ENCODE measurements at places on chromosomes 7 and 10.

- no peak for DNase-seq
These were observed 872 bp downstream of the FAM131B start for GRCh38 chr7:143361552-143362130.

DNA sequence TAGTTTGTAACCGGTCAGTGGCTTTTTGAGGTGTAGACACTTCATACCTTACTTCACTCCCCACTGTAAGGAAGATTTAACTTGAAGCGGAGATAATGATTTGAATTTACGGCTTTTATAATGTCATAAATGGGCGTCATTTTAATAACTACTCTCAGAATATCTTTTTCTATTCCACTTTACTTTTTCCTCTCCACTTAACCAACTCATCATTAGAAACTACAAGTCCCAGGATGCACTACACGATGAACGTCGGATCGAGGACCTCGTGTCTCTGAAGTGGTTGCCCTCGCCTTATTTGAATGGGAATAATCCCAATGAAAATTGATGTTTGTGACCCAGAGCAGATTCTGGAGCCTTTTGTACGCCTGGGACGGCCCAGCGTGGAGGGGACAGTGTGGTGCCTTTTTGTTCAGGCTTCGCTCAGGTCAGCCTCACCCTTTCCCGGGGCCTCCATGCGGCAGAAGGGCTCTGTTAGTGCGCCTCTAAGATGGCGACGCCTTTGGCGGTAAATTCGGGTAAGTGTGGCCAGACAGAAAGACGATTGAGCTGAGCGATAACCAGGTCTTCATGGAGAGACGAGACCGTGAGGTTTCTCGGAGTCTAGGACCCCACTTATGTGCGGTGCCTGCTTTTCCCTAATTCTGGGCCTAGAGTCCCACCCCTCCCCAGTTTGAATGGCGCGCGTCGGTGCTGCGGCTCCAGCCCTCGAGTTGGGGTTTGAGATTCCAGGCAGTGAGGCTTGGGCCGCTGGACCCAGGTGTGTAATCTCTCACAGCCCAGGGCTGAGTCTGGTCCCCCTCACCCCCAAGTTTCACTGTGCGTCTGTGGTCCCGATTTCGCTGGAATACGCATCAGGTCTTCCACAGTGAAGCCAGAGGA, at the start of gene NUP205:
NUP205 (plus strand) TSS at position 463 of the 882 bp plus-strand sequence; CDS start at position 491, 28 bp downstream.
- DNase-seq, result peak; percentile 78

GRCh38 chr7:140928491-140929309, 4.0 kb upstream of the BRAF start:
- DNase-seq, result no peak

DNA sequence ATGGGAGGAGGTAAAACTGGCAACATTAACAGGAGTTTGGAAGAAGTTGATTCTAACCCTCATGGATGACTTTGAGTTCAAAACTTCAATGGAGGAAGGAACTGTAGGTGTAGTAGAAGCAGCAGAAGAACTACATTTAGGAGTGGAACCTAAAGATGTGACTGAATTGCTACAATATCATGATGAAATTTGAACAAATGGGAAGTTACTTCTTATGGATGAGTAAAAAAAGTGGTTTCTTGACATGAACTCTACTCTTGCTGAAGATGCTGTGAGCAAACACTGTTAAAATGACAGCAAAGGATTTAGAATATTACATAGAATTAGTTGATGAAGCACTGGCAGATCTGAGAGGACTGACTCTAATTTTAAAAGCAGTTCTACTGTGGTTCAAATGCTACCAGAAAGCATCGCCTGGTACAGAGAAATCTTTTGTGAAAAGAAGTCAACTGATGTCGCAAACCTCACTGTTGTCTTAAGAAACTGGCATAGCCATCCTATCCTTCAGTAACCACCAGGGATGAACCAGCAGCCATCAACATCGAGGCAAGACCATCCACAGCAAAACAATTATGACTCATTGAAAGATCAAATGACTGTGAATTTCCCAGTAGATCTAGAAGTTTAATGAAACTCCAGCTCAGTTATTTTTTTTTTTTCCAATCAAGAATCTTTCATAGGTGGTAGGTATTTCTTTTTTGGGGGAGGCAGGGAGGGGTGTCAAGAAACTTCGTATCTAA, 20.8 kb downstream of the BRAF start:
- DNase-seq, result no peak

DNA sequence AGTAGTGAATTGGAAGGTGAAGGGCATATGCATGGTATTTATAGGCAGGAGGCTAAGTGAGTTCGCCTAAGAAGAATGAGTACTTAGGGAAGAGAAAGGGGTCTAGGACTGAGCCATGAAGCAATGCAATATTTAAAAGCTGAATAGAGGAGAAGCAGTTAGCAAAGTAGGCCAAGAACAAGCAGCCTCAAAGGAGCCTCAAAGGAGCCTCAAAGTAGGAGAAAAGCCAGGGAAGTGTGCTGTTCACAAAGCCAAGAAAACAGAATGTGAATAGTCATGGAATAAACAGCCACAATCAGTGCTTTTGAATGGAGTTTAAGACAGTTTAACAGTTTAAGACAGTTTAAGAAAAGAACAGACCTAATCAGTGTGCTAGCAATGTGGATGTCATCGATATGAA, 762.0 kb downstream of the SORCS1 start:
- no peak for DNase-seq

DNA sequence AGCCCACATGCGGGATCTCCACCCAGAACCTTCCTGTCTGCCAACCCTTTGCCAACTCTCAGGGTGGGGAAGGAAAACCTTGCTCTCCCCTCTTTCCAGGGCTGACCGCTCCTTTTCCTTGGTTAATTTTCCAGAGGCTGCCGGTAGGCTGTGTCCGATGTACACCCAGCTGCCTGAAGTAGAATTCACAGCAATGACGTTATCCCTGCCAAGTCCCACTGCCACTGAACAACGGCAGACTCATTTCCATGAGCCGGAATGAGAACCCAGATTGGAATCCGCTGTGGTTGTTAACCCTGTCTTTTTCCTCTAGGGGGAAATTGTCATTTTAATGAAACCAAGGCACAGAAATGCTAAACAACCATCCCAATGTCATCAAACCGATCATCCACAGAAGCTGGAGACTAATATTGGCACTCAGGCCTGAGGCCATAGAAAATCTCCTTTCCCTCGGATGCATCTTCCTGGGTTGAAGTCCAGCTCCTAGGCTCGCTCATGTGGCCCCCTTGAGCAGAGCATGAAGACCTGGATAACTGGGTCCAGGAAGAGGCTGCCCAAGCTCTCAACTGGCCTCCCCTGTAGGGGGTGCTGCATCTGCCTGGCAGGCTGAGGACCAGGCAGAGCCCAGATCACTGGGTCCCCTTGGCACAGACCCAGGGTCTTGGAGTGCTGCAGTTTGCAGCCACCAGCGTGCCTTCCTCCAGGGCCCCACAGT, 30.4 kb downstream of the KLRG2 start:
- no peak for DNase-seq

DNA sequence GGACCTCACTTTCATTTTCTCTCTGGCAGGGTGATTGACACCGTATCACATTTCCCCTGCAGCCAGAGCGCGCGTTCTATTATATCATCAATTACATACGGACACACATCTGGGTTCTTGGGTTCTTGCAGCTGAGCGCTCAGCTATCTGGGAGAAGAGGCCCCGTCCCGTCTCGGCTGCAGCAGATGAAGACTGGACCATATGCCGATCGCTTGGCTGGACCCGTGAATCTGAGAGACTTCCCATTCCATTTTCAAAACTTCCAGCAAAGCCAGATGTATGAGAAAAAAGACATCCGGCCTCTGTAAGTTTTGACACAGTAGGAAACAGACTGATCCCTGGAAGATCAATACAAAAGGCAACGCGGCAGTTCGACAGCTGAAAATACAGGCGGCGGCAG, 99.8 kb downstream of the JCAD start:
- DNase-seq, result no peak

GRCh38 chr10:30959836-30960210, 71.8 kb downstream of the ZNF438 start:
- DNase-seq, result no peak

- no peak for DNase-seq
These were observed 11.7 kb upstream of the LFNG start for GRCh38 chr7:2507917-2508306.

- peak; percentile 62 for DNase-seq
These were observed 23.4 kb upstream of the GSAP start for GRCh38 chr7:77439572-77439971.

DNA sequence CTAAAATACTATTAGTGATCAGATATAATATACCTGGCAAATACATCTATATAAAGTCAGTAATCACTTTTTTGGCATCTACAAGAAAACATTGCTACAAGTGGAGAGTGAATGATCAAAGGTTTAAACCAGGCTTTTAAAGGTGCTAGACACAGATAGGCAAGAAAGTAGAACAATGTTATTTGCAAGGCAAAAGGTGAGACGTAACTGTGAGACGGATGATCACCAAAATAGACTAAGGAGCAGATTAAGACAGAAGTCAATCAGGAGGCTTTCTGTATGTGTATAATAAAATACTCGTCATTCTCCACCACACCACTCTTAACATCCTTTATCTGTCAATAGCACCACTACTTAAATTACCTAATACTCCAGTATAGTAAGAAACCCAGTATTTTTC, 8.3 kb downstream of the ANXA7 start:
- DNase-seq, result no peak

GRCh38 chr7:47088329-47089067, 493.4 kb downstream of the TNS3 start:
- DNase-seq, result no peak

- DNase-seq, result no peak
These were observed 373.2 kb downstream of the PLXNA4 start for GRCh38 chr7:132203021-132203420.

DNA sequence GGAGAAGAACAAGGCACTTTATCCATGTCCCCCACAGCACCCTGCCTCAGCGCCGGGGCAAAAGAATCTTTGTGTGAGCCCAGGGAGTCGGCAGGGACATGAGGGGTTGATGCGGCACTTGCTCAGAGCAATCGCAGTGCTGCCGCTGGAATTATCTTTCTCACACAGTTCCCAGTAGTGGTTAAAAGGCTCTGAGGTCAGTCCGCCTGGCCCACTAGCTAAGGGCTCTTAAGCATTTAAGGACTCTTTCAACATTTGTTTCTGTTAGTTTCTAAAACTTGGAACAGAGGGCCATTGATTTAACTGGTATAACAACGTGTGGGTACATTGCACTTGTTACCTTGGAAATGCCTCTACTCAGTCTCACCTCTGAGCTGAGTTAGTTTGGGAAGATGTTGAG, 208.0 kb upstream of the C7orf33 start:
- DNase-seq, result no peak

DNA sequence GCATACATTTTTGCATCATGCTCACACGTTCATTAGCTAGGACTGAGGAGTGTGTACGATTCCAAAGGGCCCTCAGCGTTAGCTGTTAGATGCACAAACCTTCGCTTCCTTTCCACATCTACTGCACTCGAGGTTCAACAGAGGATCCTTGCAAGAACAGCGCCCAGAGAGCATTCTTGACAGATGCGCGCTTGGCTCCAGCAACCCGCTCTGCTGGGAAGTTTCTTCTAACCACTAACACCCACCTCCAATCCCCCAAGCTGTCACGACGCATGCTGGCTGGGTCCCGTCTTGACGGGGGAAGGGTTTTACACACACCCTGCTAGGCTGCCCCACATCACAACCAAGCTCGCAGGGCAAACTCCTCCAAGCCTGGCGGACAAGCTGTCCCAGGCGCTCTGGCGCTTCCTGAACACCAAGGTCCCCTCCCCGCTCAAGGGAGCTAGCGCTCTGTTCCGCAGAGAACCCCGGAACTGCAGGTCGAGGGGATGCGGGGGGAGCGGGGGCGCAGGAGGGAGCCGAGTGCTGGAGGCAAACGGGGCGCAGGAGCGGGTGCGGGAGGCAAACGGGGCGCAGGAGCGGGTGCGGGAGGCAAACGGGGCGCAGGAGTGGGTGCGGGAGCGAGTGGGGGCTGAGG, 653 bp upstream of the ADRB1 start:
- DNase-seq, result peak; percentile 40

DNA sequence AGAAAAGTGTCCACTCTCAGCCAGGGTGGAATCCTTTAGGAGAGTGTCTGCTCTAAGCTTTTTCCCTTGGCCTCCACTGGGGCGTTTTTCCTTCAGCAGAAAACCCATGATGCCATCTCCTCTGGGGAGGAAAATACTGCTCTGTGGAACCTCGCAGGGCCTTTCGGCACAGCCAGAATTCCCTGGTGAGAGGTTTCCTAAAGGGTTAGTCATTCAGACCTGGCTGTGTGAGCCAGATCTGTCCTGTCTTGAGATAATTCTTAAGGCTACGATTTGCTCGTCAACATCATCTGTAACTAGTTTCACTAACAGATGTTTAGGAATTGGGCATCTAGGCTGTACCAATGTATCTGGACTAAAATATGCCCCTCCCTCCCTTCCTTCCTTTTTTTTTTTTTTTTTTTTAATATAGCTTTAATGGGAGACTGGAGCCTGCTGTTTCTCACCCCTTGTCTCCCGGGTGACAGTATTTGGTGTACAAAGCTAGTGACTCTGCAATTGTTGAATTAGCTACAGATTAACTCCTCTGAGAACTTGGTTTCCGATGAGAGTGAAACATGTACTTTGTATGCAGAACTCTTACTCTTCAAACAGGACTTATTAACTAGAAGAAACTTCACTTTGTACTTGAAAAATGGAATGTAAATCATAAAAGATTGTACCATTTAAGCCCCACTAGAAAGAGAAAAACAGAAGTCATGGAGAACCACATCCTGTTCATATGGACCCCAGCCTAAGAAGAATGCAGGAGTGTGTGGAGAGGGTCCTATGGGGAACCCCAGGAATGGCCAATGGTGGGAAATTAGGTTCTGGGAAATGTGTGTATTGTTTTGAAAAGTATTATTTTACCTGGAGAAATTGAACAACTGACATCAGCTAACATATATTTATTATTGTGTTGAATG, 230.9 kb downstream of the CAMK1D start:
- no peak for DNase-seq

- DNase-seq, result no peak
These were observed 191.7 kb downstream of the RELN start for GRCh38 chr7:103797647-103798307.

GRCh38 chr7:121913947-121914675, 41.1 kb downstream of the PTPRZ1 start:
- DNase-seq, result no peak

GRCh38 chr7:151374726-151375125, 33.1 kb downstream of the NUB1 start:
- peak; percentile 37 for DNase-seq

DNA sequence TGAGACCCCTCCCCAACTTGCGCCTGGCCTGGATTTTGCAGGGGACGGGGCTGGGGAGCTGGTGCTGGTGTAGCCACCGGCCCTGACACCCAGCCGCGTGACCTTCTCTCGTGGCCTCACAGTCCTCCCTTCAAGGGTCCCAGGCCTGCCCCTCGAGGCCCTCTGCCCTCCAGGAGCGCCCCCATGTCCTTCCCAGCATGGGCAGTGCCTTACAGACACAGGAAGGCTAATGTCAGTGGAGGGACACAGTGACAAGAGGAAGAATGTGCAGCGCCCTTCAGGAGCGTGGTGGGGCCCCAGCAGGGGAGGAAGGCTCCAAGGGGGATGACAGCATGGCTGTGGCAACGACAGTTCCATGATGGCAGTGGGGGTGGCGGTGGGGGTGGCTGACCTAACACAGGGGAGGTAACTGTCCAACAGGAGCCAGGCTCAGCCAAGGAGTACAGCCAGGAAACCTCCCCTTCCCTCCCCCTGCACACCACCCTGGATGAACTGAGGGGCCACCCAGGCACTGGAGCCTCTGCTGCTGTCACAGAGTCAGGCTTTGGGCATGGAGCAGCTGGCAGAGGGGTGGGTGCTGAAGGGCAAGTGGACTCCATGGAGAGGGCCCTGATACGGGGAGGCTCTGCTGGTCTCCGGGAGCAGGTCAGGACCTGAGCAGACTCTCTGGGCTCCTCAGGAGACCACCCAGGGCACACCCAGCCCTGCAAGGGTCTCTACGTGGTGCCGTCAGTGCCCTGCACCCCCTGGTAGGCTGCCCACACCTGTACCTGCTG, 76.0 kb upstream of the RET start:
- no peak for DNase-seq

GRCh38 chr7:149459540-149460452, 1.1 kb downstream of the ZNF777 start:
- peak; percentile 36 for DNase-seq
